Stimulated activated CD8-positive, alpha-beta memory T cell treated with anti-CD3 and anti-CD28 coated beads, Interleukin-7, amount 100 ng/mL, for 24 hours (primary cell): ENCODE measurements at places on chromosomes 2 and 18.
A peak's percentile ranks its signal among the peaks of the same experiment; 100 is the strongest.

- no peak for DNase-seq
Observed at GRCh38 chr2:105537466-105537865, 138.6 kb upstream of the FHL2 start.

DNA sequence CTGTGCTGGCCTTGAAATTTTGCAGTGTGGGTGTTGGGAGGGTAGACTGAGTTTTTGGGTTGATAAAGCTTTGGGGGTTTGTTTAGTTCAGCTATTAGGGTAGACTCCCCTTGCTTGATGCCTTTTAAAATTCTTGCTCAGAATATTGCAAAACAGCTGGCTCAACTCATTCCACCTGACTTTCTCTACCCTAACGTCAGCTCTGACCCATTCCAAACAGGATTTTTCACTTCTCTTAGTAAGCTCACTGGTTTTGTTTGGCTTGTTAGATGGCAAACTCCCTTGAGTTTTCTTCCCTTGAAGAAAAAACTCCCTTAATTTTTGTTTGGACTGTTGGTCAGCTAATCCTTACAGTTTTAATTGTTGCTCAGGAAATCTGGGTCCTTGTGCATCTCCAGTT is 195.1 kb upstream of the DTNA start:
- DNase-seq = no peak

DNA sequence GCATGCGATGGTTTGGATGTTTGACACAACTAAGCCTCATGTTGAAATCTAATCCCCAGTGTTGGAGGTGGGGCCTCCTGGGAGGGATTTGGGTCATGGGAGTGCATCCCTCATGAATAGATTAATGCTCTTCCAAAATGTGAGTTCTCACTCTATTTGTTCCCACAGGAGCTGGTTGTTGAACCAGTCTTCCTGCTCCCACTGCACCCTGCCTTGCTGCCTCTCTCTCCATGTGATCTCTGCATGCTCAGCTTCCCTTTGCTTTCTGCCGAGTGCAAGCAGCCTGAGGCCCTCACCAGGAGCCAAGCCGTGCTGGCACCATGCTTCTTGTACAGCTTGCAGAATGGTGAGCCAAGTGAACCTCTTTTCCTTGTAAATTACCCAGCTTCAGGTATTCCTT is 206.8 kb downstream of the VAPA start:
- DNase-seq = no peak

DNA sequence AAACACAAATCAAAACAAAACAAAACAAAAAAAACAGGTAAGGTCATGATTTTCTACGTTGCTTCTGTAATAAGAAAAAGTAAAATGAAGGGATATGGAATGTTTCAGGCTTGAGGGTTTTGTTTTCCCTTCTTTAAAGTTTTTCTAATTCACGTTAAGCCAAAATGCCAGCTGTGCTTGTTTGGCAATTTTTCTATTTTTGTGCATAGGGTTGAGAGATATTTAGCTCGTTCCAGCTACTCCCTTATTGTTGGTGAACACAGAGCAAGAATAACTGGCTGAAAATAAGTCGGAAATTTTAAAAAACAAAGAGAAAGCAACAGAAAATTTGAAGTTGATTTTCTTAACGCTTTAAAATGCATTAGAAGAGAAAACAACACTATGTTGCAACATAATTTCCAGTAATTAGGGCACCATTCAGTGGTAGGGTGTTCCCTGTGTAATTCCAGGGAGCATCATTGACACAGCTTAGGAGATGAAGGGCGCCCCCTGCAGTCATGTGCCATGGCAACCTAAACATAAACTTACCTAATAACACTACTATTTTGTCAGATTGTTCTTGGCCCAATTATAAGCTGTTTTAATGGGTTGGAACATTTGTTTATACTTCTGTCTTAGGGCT is 99.5 kb downstream of the DTNA start:
- DNase-seq = no peak

- no peak for DNase-seq
Observed at GRCh38 chr2:207216457-207216856, 50.7 kb upstream of the KLF7 start.

DNA sequence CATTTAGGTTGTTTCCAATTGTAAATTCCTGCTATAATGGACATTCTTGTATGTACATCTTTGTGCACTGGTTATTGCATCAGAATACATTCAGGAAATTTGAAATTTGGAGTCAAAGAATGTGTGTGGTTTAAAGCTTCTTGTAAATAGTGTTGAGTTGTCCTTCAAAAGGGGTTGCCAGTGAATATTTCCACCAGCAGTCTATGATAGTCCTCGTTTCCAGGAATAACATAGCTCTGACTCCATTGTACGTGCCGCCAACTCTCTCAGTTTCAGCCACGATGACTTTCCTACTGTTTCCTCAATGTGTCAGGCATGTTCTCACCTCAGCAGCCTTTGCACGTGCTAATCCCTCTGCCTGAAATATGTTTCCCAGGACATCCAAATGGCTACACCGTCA is 10.9 kb upstream of the HS6ST1 start:
- DNase-seq = no peak

GRCh38 chr2:2898744-2899143 is 478.9 kb downstream of the EIPR1 start:
- DNase-seq = no peak

DNA sequence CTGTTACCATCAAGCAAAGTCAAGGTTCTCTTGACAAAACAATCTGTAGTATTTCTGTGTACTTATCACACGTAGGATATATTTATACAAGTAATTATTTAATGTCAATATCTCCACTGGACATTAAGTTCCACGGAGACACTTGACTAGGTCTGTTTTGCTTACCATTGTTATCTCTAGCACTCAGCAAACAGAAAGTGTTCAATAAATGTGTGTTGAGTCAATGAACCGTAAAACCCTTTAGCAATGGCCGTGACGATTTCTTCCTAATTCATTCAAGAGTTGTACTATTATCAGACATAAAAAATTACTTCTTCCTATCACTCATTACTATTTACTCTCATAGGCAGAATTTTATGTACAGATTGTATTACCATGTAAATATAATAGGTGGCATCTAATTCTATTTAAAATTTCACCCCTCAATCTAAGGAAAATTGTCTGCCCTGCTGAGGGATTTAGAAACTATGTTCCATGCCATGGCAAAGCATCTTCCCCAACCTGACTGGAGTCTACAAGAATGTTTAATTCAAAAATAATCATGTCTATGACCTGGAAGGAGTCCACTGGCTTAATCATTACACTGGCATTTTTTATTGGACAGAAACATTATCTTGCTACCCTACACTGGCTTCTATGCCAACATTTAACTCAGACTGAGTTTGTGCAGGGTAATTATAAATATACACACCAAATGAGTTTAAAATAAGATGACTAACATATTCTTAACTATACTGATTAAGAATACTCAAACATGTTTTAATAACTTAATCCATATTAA is 301.9 kb downstream of the ZEB2 start:
- no peak for DNase-seq

DNA sequence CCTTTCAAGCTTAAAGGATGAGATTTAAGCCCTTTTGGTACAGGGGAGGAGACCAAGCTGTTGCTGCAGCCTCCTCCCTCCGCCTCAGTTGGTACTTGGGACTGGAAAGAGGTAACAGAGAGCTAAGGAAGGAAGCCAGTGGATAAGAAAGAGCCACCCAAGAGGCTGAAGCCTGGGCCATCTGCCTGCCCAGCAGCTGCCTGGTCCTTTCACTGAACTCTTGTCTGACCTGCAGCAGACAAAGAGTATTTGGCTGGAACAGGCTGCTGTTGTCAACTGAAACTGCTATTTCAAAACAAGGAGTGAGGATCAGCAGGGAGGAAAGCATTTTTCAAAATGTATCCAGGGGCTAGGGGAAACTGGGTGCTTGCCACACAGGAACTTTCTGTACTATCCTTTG is 30.3 kb downstream of the TNS1 start:
- DNase-seq = no peak

- DNase-seq = no peak
Observed at GRCh38 chr2:198280145-198280544, 475.8 kb downstream of the PLCL1 start.

DNA sequence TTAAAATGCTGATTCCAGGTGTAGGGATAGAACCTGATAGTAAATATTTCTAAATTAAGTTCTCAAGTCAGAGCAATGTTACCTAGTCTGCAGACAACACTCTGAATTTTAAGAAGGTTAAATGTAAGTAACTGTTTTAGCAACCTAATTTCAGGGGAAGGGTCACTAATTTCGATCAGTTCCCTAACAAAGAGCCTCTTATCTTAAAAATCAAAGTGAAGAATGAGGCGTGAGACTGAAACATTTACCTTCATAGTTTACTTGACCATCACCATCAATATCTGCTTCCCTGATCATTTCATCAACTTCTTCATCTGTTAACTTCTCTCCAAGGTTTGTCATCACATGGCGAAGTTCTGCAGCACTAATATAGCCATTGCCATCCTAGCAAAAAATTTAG is 6.4 kb upstream of the STPG4 start:
- no peak for DNase-seq

GRCh38 chr18:478681-479080 is 21.8 kb downstream of the COLEC12 start:
- no peak for DNase-seq

DNA sequence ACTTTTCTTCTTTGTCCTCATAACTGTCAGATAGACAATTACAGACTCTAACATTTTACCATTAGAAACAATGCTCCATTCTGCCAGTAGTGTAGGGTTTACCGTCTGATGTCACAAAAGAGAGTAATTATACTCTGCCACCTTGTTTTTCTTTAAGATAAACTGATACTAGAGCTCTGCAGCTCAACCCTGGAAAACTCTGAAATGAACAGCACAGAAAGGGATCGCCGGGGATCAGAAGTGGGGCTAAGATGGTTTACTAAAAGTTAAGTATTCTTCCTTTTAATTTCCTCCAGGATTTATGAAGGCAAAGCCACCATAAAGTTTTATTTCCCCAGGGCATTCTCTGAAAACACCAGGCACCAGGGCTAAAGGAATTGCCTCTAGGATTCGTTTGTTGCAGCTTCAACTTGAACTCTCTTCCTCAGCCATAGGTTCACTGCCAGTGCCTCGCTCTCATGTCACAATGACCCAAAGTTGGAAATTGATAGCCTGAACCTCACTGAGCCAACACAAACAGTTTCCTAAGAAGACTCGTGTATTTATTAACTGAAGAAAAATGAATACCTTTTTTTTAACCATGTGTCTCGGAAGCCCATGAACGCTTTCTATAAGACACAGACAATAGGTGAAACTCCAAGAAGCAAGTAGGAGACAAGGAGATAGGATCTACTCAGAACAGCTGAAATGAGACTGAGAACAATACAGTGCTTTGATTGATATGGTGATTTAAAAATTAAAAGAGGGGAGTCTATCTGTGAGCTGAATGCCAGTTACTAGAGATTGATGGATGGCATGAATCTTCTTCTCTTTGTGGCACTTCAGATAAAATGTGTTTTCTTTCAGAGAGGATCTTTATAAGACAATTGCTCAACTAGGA is 121.5 kb upstream of the SPATS2L start:
- no peak for DNase-seq

DNA sequence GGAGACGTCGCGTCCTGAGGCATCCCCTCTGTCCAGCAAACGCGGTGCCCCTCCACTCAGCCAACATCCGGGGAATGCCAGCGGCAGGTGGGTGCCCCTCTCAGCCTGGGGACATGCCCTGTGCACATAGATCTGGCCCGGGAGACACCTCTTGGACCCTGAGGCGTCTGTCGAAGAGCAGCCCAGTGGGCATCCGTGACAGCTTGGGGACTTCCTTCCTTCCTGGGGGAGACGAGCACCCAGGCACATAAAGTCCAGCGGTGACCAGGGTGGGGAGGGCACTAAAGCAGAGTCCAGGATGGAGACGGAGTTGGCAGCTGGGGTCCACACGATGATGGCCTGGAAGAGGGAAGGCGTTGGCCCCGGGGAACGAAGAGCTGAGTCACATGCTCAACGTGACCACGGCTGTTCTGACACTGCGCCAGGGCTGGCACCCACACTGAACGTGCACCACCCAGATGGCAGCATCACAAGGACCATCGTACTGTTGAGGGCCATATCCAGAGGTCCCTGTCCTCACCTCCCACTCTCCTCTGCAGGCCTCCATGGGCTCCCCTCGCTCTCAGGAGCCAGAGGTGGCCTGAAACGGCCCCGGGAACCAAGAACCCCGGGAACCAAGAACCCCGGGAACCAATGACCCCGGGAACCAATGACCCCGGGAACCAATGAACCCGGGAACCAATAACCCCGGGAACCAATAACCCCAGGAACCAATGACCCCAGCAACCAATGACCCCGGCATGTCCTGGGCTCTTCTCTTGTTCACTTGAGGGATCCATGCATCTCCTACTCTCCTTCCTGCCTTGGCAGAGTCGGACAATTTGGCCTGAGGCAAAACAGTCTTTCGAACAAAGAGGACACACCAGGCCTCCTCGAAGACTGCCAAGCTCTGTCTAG is 22.6 kb downstream of the HDAC4 start:
- DNase-seq = no peak

DNA sequence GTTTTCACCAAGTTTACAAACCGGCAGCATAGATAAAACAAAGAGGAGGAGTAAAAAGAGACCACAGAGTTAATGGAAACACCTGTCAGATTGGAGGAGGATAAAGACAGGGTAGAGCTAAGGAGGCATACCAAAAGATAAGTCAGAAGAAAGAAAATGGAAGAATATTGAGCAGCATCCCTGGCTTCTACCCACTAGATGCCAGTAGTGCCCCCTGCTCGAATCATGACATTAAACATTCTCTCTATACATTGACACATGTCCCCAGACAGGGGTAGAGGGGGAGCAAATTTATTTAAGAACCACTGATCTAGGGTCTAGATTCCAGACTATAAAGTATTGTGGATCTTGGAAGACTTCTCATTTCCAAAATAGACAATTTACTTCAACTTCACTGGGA is 159.8 kb upstream of the ETAA1 start:
- no peak for DNase-seq

DNA sequence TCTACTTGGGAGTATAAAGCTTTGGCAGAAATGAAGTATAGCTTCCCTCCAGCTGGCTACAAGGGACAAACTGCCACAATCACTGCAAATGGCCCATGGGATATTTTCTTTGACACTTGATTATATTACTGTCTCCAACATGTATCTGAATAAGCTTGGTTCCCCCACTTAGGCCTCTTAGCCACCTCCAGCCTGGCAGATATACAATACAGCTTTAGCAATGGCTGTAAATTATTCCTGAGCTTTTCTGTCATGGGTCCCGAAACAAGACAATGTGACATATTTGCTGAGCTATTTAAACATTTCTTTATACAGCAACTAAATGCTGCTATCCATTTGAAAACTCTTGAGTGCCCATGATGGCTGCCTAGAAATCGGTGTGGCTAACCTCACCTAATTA is 406.2 kb downstream of the SUCLG1 start:
- DNase-seq = no peak

GRCh38 chr2:203484266-203485112 is 50.6 kb downstream of the RAPH1 start:
- DNase-seq = peak; percentile 10

GRCh38 chr18:12768625-12769024 is 65.8 kb downstream of the PSMG2 start:
- no peak for DNase-seq

- no peak for DNase-seq
Observed at GRCh38 chr2:6812857-6813530, 52.7 kb downstream of the CMPK2 start.

DNA sequence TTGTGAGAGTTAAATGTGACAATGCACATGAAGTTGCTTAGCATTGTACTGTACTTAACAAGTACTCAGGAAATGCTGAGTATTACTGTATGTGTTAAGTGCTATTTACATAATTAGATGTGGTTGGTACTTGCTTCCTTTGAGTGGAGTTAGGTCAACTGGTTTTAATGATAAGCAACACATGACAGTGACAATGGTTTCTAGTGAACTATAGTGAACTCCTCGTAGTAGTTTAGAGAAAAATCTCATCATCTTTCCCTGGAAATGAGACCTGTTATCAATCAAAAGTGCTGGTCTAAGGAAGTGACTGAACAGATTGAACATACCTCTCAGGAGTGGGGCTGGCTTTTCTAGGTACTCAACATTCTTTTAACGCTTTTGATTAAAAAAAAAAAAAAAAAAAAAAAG is 29.2 kb upstream of the ZDBF2 start:
- DNase-seq = no peak
